Fibroblast of the aortic adventitia (primary cell): ENCODE measurements at places on chromosomes 4 and X. TPM values are rescaled to one million over a fixed set of nuclear protein-coding genes. Genes with fewer than 3 reads are reported as not detected.
A peak's percentile ranks its signal among the peaks of the same experiment; 100 is the strongest.

DNA sequence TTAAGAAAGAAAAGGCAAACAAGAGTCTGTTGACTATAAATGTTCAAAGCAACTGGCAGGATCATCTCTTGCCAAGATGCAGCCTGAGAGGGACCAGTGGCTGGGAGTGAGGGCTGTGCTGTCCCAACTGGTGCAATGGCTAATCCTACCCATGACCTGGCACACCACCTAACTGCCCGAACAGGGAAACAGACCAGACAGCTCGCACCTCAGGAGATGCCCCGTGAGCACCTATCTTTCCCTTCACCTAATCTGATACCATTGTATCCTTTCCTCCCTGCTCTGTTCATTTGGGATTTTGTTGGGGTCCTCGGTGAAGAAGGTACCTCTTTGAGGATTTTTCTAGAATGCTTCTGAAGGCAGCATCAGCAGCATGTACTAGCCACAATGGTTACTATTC, 206.5 kb upstream of the MAMLD1 start:
- DNase-seq = no peak

The SMAD1 gene
- 36.0 and 140 TPM in 2 replicates for total RNA-seq

The TCEAL7 gene
- total RNA-seq = 52.5 and 86.3 TPM in 2 replicates

DNA sequence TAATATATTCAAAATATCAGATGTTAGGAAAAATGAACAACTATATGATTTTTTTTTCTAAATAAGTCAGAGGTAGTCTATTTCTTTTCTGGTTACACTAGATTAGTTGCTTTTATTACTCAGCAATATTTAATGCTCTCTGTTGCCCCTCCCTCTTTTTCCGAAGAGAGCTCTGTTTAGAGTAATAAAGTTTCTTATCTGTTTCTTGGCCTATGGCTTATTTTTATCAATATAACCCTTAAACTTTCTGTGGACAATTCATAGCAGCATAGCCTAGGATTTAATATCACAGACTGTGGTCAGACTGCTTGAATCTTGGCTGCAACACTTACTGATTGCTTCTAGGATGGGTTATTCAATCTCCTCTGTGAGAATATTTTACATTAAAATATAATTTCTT, 2315.4 kb upstream of the AGA start:
- no peak for DNase-seq

GRCh38 chr4:42761804-42762203, 104.9 kb upstream of the ATP8A1 start:
- no peak for DNase-seq

DNA sequence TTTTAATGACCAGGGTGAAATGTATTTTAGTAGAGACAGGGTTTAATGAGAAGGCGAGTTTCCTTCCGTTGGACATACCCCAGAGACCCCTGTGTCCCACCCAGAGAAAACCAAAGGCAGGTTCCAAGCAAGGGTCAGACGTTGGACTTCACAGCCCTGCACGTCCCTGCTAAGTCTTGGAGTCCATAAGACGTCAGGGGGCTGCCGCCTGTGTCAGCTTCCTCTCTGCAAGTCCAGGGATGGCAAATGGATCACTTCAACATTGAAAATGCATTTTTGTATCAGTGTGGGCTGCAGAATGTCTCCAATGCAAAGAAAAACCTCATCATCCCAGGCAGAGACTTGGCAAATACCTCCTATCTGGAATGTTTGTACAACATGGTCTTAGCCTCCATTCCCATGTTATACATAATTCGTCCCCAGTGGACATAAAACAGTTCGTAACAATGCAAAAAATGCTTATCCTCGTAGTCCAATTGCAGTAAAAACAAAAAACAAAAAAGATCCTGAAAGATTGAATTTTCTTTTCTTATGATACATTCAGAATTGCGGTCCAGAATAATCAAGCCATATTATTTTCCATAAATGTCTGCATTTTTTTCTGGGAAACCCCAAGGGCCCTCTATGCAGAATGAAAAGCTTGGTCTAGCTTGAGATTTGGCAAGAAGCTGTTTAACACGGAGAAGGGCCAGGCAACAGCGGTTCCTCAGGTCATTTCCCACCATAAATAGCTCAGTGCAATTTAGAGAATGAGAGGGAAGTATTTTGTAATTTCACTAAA, 190.9 kb downstream of the SHOX start:
- DNase-seq = no peak

DNA sequence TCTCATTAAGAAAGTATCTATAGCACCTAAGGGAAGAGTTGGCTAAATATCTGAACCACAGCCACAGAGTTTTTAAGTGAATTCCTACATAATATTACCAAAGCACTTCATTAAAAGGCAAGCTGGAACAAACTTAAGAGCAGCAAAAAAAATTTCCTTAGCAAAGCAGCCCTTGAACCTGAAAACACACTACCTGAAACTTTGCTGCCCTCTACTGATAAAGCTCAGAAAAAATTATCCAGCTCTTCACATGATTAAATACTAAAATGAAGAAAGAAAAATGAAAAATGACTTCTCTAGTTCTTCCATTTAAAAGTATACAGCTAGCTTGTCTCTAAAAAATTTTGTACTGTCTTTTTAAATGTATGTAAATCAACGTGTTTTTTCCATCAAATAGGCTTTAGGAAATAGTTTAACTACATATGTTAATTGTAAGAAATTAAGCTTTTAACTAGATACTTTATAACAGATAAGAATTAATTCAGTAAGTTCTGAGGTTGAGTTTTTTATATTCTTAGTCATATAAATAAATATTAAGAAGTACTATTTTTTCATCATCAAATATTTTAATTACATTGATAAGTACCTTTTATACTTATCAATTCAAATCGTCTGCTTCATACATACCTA, 156.1 kb downstream of the STPG2 start:
- peak; percentile 17 for DNase-seq

DNA sequence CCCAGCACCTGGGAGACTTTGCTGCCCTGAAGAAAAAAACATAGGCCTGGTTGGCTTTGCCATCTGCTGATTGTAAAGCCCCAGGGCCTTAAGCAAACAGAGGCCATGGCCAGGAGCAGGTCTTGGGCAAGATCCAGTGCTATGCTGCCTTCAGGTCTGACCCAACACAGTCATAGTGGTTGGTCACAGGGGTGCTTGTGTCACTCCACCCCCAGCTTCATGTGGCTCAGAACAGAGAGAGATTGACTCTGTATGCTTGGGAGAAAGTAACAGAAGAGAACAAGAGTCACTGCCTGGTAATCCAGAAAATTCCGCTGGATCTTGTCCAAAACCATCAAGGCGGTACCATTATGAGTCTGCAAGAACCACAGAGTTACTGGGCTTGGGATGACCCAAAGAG, 24.4 kb upstream of the SMARCA5 start:
- DNase-seq = peak; percentile 22

The ARR3 gene
- total RNA-seq = not detected in 2 replicates

The PFKFB1 gene
- 0.09 TPM in 1 of 2 replicates, not detected in the other for total RNA-seq

- peak; percentile 4 for DNase-seq
Observed at GRCh38 chrX:39152106-39152649, 350.9 kb downstream of the MID1IP1 start.

The COL25A1 gene
- 0.27 and 1.7 TPM in 2 replicates for total RNA-seq

The UBE2K gene
- total RNA-seq = 22.7 and 27.7 TPM in 2 replicates

DNA sequence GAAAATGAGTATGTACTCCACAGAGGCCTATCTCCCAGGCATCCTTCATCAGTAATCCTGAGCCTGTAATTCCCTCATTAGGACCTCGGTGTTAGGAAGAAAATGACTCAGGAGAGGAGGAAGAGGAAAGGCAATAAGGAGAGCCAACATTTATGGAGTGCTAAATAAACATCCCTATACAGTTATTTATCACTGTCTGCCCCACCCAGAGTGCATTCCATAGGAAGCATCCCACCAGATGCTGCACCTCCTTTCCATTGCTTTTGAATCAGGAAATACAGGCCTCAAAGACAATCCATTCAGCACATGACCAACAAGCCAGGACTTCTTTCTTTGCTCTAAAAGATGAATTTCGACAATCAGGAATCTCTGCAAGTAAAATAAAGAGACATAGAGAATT, 47.6 kb downstream of the USP38 start:
- DNase-seq = no peak

The JCHAIN gene
- total RNA-seq = 0.99 and 18.2 TPM in 2 replicates

- no peak for DNase-seq
Observed at GRCh38 chrX:9494771-9495170, 29.9 kb downstream of the TBL1X start.

DNA sequence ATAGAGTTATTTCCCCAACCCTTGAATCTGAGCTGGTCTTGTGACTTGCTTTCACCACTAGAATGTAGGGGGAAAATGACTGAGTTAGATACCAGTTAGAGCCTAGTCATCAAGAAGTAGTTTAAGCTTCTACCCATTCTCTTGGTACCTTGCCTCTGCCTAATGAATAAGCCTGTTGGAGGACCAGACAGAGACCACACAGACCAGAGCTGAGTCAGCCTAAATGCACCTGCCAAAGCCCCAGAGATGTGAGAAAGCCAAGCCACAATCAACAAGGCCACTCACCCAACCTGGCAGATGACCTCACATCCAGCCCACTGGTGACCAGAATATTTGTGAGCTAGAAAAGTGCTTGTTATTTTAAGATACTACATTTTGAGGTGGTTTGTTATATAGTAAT, 85.2 kb upstream of the DCLK2 start:
- peak; percentile 35 for DNase-seq
